Left renal pelvis (tissue), 4 donors: ENCODE measurements at places on chromosomes 13 and 19.

- no peak for DNase-seq
These were observed 14.4 kb upstream of the NAXD start for GRCh38 chr13:110600980-110601379.

GRCh38 chr19:46390866-46391265 is 22.5 kb downstream of the CCDC8 start:
- DNase-seq: no peak

- no peak for DNase-seq
These were observed 77.7 kb upstream of the PRR20A start for GRCh38 chr13:57063007-57063406.

GRCh38 chr19:938233-938923 is 12.5 kb downstream of the ARID3A start:
- no peak for DNase-seq

DNA sequence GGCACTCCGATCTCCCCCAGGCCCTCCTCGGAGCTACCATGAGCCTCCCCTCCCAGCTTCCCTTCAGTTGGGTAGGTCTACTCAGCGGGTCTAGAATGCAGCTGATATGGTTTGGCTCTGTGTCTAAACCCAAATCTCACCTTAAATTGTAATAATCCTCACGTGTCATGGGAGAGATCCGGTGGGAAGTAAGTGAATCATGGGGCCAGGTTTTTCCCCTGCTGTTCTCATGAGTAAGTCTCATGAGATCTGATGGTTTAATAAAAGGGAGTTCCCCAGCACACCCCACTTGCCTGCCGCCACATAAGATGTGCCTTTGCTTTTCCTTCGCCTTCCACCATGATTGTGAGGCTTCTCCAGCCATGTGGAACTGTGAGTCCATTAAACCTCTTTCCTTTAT is 14.5 kb upstream of the DOCK9 start:
- no peak for DNase-seq

GRCh38 chr13:29679396-29680053 is 84.0 kb upstream of the SLC7A1 start:
- no peak for DNase-seq

GRCh38 chr13:79880818-79881217 is 399.9 kb downstream of the NDFIP2 start:
- no peak for DNase-seq

DNA sequence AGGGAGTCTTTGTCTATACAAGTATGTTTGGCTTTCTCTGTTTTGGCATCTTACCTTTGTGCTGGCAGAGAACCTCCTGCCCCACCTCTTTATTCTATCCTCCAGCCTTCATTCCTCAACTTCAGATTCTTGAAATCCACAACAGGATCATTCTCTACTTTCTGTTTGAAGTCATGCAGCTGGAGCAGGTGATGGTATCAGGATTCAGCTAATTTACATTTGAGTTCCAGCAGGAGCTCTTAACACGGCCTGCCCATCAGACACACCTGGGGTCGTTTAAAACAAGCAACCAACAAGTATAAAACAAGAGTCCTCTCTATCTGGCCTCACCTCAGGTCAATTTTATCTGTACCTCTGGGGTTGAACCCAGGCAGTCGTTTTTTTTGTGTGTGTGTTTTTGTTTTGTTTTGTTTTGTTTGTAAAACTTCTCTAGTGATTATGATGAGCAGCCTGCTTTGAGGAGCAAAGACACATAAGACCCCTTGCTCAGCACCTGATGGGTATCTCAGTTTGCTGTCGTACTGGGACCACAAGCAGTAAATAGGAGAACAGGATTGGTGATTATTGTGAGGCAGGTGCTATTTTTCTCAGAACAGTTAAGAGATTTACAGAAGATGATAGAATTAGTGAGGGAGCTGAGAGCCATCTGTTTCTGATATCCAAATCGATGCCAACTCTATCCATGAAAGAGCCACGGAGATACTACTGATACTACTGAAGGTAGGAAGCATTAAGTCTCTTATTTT is 78.4 kb downstream of the GPC6 start:
- DNase-seq: no peak

- no peak for DNase-seq
These were observed 37.6 kb upstream of the RNF113B start for GRCh38 chr13:98214707-98215106.

- no peak for DNase-seq
These were observed 29.3 kb upstream of the SPACA7 start for GRCh38 chr13:112346899-112347229.

DNA sequence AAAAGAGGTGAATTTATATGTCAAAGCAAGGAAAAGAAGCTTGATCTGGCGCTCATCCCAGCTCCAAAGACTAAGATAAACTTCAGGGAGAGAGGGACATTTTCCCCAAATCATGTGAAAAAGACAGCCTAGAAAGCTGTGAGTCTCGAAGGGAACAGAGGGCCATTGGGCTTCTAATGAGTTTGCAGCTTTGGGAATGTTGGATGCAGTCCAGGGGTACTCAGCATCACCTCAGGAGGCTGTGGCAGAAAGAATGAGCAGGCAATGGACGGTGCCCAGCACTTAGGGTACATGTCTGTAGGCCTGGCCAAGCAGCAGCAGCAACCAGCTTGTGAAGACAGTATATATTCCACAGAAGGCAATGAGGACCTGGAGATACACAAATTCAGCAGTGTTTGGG is 25.7 kb upstream of the WASF3 start:
- DNase-seq: no peak

DNA sequence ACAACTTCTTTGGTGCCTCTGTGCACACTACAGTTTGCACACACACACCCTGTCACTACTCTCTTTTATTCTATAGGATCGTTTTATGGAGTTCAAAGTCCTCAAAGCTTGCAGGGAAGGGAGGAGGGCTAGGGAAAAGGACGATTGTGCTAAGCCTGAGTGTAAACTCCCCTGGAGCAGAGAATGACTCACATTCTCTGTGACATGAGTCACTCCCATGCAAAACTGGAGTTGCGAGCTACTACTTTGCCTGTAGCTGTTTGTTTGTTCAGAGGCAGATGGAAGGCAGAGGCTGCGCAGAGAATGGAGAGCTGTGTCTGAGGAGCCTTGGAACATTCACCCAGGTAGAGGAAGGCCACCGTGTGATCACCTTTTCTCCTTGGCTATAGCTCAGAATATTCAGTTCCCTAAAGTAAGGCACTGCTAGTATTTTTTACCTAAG is 80.5 kb upstream of the MBNL2 start:
- DNase-seq: no peak

- DNase-seq: no peak
These were observed 284.3 kb downstream of the FOXO1 start for GRCh38 chr13:40381935-40382764.

DNA sequence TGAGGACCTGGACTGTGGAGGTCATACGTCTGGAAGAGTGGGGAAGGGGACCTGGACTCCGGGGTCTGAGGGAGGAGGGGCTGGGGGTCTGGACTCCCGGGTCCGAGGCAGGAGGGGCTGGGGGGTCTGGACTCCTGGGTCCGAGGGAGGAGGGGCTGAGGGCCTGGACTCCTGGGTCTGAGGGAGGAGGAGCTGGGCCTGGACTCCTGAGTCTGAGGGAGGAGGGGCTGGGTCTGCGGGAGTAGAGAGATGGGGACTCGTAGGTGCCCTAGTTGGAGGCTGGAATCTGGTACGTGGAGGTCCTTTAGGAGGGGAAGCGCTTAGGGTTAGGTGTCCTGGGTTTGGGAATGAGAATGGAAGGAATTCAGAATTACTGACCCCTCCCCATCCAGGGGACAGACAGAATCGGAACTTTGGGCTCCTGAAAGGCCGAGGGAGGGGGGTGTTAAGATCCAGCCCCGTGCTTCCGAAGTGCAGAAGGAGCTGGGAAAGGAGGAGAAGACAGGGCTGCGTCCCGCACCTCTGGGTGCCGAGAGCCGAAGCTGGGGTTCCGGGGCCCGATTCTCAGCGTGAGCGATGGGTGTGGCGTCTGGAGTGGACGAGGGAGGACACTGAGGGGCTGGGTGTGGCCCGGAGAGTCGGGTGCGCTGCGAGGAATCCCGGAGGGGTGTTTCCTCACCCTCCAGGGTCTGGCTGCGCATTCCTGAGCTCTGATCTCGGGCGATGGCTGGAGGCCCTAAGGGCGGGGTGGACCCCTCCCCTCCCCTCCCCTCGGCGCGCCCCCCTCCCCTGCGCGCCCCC is 608 bp downstream of the MYADM start:
- no peak for DNase-seq

DNA sequence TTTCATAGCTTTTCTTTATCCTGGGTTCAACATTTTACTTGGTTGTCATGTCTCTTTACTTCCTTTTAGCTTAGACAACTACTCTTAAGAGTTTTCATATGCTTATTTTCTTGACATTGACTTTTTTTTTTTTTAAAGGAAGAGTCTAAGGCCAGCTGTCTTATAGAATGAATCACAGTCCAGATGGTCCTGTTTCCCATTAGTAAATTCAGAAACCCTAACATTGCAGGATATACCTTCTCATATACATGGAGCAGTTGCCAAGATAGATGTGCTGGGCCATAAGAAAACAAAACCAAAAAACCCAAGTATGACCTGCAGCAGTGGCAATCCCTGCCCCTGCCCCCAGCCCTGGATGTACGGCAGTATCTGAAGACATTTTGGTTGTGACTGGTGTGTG is 72.8 kb downstream of the COG3 start:
- no peak for DNase-seq

DNA sequence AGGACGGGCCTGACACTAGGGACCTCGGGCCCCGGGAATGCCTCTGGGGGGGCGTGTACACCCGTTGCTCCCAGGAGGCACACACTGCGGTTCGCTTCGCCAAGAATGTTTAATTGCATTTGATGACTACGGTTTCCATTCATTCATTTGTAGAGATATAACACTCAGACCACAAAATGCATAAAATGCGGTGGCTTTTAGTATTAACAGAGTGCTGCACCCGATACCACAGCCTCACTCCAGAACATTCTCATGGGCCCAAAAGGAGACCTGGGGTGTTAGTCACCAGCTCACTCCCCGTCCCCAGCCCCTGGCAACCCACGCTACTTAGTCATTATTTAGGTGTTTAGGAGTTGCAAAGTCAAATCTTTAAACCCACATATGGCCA is 21.8 kb downstream of the HCN2 start:
- DNase-seq: no peak

GRCh38 chr13:72839831-72840426 is 58.0 kb downstream of the PIBF1 start:
- DNase-seq: no peak

DNA sequence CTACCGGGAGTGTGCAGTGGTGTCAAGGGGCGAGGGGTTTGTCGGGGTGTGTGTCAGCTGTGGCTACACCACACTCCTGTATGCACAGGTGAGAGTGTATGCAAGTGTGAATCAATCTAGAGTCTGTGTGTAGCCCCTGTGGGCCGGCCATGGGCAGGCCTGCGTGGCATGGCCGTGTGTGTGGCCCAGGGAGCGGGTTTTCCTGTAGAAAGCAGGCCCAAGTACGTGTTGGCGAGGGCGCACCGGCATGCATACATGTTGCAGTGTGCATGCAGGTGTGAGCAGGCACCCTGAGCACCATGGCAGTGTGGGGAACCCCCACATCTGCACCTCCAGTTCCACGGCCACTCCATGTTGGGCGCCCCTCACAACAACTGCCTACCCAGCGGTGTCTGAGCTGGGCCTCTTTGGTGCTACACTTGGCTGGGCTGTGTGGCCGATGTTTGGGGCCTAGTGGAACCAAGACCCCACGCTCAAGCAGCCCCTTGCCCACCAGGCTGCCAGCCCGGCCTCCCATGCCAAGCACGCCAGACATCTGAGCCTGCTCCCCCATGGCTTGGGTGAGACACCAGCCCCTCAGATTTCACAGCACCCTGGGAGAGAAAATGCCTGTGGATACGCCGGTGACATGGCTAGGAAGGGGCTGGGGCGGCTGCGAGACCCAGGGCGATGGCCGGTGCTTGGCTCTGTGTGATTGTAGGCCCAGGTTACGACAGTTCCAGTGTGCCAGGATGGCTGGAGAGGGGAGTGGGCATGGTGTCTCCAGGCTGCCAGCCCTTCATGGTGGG is 2.1 kb downstream of the NFIX start:
- DNase-seq: no peak

DNA sequence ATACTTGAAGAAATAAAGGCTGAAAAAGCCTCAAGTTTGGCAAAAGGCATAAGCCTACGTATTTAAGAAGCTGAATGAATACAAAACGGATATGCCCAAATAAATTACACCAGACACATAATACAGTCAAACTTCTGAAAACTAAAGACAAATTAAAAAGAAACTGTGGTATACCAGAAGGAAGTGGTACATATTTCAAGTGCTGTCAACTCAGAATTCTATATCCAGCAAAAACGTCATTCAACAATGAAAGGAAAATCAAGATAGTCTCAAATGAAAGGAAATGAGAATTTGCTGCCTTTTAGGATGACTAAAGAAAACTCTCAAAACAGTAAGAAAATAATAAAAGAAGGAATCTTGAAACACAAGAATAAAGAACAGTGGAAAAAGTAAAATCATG is 69.5 kb downstream of the POLR1D start:
- no peak for DNase-seq

DNA sequence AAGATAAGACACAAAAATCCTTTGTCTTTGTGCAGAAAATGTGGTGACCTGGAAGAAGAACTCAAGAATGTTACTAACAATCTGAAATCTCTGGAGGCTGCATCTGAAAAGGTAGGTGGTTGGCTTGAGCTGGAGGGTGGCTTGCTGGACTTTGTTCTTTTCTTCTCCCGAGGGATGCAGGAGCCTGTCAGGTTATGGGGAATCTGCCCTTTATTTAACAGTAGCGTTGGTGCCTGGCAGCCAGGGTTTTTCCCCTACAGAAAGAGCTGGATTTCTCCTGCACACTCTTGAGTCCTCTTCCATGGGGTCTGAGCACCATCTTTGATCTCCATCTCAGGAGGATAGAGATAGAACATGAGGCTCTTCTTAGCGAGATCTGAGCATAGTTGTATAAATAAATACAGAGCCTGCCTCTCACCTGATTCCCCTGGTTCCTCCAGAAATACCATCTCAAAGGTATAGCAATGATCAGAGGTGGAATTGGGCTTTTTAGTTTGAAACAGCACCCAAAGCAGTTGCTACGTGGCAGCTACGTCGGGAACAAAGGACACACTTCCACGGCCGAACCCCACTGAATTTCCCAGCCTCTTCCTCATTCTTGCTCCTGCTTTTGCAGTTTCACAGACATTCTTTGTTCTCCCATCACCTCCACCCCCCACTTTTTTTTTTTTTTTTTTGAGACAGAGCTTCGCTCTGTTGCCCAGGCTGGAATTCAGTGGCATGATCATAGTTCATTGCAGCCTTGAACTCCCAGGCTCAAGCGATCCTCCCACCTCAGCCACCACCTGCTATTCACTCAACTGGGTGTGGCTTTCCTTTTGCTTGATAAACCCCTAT is 12.9 kb downstream of the TPM4 start:
- DNase-seq: no peak
